Gastrocnemius medialis (tissue), 4 donors: ENCODE measurements at places on chromosomes 4 and X. TPM values are rescaled to one million over a fixed set of nuclear protein-coding genes. Genes with fewer than 3 reads are reported as not detected.

Gene RAP1GDS1
- total RNA-seq, result 8.3 TPM

Gene CTAG1A
- not detected for total RNA-seq

Gene SPACA5
- not detected for total RNA-seq

Gene MAGEA2B
- not detected for total RNA-seq

Gene CT55
- not detected for total RNA-seq

Gene MAGEA11
- total RNA-seq, result not detected

Gene HSFX4
- total RNA-seq, result not detected

Gene CXCL1
- total RNA-seq, result 2.7 TPM

Gene CYLC1
- total RNA-seq, result not detected

Gene PIGA
- 1.5 TPM for total RNA-seq

Gene HTR2C
- total RNA-seq, result not detected

Gene PSAPL1
- total RNA-seq, result not detected

Gene PNMA5
- total RNA-seq, result not detected

Gene SPCS3
- total RNA-seq, result 33.0 TPM

Gene DMRTC1B
- not detected for total RNA-seq

Gene CXorf65
- total RNA-seq, result not detected

Gene CASP3
- 25.5 TPM for total RNA-seq

Gene CLDN34
- not detected for total RNA-seq

Gene TRIM61
- not detected for total RNA-seq

Gene XK
- total RNA-seq, result 4.9 TPM

Gene CXorf49B
- total RNA-seq, result not detected

Gene ITGB1BP2
- 7.5 TPM for total RNA-seq

Gene RENBP
- 2.6 TPM for total RNA-seq

Gene RHOXF2
- total RNA-seq, result not detected

Gene ABLIM2
- total RNA-seq, result 211 TPM

Gene RPGR
- total RNA-seq, result 11.7 TPM

Gene SMIM10L2A
- not detected for total RNA-seq

Gene CXCL13
- not detected for total RNA-seq

Gene UGT2B10
- total RNA-seq, result not detected

Gene TMEM47
- total RNA-seq, result 95.8 TPM

Gene GPAT3
- total RNA-seq, result 22.6 TPM

Gene CHST7
- 16.9 TPM for total RNA-seq

Gene EREG
- total RNA-seq, result 0.07 TPM

Gene PDCL2
- total RNA-seq, result not detected

Gene FGA
- total RNA-seq, result not detected

Gene CCSER1
- 0.83 TPM for total RNA-seq

Gene TBC1D8B
- 0.55 TPM for total RNA-seq

Gene COL4A6
- 1.1 TPM for total RNA-seq

Gene RPA4
- total RNA-seq, result not detected
